ENCODE measurements at places on chromosomes 2 and 18.

GRCh38 chr2:84757648-84758047, 123.2 kb downstream of the TRABD2A start:
- DNase-seq, result no peak

- no peak for DNase-seq
Observed at GRCh38 chr2:167935803-167936110, 311.6 kb downstream of the STK39 start.

GRCh38 chr2:221943076-221943810, 355.6 kb downstream of the PAX3 start:
- DNase-seq, result peak; percentile 67

- no peak for DNase-seq
Observed at GRCh38 chr2:99035920-99036319, 99.9 kb upstream of the CRACDL start.

GRCh38 chr2:113890253-113891235, 655 bp downstream of the ACTR3 start:
- DNase-seq, result peak; percentile 73

GRCh38 chr2:168798888-168799410, 3.5 kb upstream of the NOSTRIN start:
- DNase-seq, result no peak

- no peak for DNase-seq
Observed at GRCh38 chr2:181563101-181563692, 93.7 kb downstream of the CERKL start.

- no peak for DNase-seq
Observed at GRCh38 chr2:133265432-133265949, 302.8 kb downstream of the NCKAP5 start.

DNA sequence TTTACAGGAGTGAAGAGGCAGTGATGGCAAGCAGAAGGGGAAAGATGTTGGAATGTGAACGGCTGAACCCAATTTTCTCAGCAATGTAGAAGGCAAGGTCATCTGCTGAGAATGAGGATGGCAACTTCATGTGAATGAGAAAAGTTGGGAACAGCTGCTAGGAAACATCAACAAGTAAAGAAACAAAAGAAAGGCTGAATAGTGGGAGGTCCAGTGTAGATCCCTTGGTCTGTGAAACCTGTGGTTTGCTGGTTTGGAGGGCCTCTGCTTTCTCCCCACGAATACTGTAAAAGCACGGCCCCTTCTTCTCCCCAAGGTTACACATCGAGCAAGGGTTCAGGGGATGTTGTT, 27.4 kb downstream of the MARCHF4 start:
- no peak for DNase-seq

DNA sequence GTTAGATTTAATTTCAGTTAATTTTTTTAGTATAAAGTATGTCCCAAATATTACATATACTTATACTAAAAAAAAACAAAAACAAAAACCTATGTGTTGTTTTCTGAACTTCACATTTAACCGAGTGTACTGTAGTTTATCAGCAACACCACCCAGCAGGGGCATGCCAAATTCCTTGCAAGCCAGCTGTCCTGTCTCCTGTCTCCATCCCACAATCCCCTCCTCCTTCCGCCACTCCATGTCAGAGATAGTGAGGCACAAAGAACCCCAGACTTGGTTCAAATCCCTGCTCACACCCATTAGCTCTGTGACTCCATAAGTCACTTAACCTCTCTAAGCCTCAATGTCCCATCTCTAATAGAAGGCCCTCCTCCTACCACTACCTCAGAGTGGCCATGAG, 9.4 kb downstream of the CHST10 start:
- no peak for DNase-seq

GRCh38 chr2:65393743-65394422, 38.5 kb downstream of the SPRED2 start:
- no peak for DNase-seq

GRCh38 chr2:232880764-232881351, 10.8 kb downstream of the SNORC start:
- DNase-seq, result no peak

- no peak for DNase-seq
Observed at GRCh38 chr18:77056344-77057005, 76.1 kb downstream of the MBP start.

- no peak for DNase-seq
Observed at GRCh38 chr2:38601463-38602135, 1.1 kb downstream of the HNRNPLL start.

DNA sequence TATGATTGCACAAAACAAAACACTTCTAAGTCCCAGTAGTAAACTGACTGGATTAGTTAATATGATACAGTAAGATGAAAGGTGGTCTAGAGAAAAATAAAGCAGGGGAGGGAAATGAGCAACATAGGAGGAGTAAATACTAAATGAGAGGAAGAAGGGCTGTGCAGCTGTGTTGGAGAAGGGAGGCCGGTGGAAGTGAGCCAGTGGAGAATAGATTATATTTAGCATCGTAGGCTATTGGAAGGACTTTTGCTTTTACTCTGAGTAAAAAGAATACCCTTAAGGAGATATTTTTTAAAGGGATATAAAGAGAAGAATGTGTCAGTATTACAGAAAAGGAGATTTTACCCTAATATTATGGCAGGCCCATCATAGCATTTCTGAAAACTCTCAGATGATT, 12.7 kb downstream of the WDR75 start:
- no peak for DNase-seq

- peak; percentile 71 for DNase-seq
Observed at GRCh38 chr2:121356058-121356640, 71.1 kb upstream of the TFCP2L1 start.

- DNase-seq, result no peak
Observed at GRCh38 chr2:218329826-218330593, 26.6 kb upstream of the CATIP start.

DNA sequence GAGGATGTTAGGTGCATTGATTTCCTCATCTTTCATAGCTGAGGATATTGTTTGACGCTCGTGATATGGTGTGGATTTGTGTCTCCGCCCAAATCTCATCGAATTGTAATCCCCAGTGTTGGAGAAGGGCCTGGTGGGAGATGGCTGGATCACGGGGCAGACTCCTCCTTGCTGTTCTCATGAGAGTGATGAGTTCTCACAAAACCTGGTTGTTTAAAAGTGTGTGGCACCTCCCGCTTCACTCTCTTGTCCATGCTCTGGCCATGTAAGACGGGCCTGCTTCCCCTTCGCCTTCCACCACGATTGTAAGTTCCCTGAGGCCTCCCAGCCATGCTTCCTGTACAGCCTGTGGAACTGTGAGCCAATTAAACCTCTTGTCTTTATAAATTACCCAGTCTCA, 28.4 kb upstream of the GPC1 start:
- no peak for DNase-seq

- DNase-seq, result no peak
Observed at GRCh38 chr2:15134957-15135356, 426.2 kb downstream of the NBAS start.

- no peak for DNase-seq
Observed at GRCh38 chr2:214031566-214031965, 379.3 kb upstream of the VWC2L start.

GRCh38 chr2:216142540-216142939, 33.4 kb downstream of the XRCC5 start:
- peak; percentile 55 for DNase-seq

DNA sequence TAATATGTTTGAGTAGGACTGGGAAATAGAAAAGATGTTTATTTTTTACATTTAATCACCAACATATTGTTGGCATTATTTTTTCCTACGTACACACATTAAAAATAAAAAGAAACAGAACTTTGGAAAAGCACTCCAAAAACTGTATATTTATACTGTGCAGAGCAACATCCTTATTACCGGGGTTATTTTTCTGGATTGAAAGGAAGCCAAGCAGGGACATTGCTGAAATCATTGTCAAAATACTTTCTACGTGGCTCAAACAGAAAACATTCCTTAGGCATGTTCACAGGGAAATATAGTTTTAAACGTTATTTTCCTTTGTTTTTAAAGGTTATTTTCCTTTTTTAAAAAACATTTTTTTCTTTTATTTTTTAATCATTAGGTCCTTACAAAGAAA, 315.0 kb upstream of the SMIM21 start:
- DNase-seq, result no peak

Measured in foreskin melanocyte (primary cell).